ENCODE measurements at places on chromosomes 1 and 21. TPM values are rescaled to one million over a fixed set of nuclear protein-coding genes. Genes with fewer than 3 reads are reported as not detected.
A peak's percentile ranks its signal among the peaks of the same experiment; 100 is the strongest.

GRCh38 chr1:97796711-97797110 lies 124.1 kb downstream of the DPYD start:
- no peak for DNase-seq

GRCh38 chr21:38965910-38966504 lies 160.3 kb downstream of the ETS2 start:
- DNase-seq, result peak; percentile 50

- no peak for DNase-seq
Observed at GRCh38 chr1:39689635-39690034, 1.6 kb downstream of the HPCAL4 start.

DNA sequence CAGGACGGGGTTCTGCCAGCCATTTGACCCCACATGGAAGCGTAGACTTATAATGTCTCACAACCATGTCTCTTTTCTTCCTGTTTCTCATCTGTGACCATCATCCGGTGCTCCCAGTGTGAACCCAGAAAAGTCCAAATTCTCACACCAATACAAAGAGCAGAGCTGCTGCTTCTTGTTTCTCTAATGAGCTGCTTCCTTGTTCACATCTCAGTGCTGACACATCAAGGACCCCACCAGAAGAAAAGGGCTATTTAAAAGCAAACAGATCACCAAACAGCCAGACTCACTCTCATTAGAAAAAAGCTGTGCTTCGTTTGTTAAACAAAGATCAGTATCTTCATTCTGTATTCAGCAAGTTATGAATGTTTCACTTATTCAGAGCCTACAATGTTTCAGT lies 835 bp upstream of the LCE1D start:
- no peak for DNase-seq

- DNase-seq, result no peak
Observed at GRCh38 chr21:40563900-40564299, 283.1 kb downstream of the DSCAM start.

GRCh38 chr1:11286735-11287410 lies 13.9 kb downstream of the UBIAD1 start:
- DNase-seq, result no peak

DNA sequence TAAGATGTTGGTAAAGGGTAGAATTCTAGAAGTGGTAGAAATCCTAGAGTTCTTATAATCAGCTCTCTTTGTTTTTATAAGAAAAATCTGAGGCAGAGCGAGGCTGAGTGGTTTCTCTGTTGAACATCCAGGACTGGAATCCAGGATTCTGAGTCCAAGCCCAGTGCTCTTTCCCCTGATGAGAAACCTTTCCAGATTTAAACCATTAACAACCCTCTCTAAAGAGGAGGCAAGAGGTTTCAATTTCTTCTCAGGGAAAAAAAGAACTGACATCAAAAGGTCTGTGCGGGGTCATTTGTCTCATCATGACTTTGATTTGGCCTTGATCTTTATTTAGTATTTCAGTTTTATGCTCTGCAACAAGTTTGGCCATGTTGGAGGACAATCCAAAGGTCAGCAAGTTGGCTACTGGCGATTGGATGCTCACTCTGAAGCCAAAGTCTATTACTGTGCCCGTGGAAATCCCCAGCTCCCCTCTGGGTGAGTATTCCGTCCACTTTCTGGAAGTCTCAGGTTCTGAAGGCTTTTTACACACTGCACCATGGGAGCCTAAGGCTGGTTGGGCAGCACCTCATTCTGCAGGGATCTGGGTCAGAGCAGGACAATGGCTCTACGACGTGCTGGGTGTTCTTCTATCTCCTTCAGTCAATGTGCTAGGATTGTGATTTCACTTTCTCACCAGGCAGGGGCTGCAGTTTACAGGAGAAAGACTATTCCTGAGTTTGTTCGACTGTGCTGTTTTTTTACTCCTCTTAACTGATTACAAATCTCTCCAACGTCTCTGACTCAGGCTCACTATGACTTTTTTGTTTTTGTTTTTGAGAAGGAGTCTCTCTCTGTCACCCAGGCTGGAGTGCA lies 18.9 kb upstream of the CCT8 start:
- DNase-seq, result no peak

CYP4Z1 gene
- not detected for total RNA-seq

GRCh38 chr1:110829955-110830553 lies 42.9 kb upstream of the CD53 start:
- peak; percentile 16 for DNase-seq

- DNase-seq, result no peak
Observed at GRCh38 chr1:23651069-23651808, 40.4 kb upstream of the RPL11 start.

- no peak for DNase-seq
Observed at GRCh38 chr1:81681601-81682266, 119.0 kb upstream of the ADGRL2 start.

PLA2G4A gene
- 1.3 TPM for total RNA-seq

DNA sequence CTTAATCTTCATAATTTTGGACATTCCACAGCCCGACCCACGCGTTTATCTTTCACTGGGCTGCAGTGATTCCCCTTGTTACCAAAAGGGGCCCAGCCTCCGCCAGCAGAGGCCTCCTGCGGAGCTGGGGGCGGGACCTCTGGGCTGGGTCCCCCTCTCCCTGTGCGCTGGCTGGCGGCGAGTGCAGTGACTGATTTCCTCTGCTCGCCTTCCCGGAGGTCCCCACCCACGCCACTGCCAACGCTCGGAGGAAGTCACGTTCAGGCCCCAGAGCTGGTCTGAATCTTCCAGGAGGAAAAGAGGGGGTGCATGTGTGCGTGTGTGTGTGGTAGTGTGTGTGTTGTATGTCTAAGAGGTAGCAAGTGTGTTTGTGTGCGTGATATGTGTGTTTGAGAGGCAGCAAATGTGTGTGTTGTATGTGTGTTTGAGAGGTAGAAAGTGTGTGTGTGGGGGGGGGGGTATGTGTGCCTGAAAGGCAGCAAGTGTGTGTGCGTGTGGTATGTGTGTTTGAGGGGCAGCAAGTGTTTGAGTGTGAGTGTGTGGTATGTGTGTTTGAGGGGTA lies 35.0 kb upstream of the JAK1 start:
- DNase-seq, result peak; percentile 70

GRCh38 chr1:10419351-10419750 lies 10.9 kb upstream of the CENPS start:
- DNase-seq, result no peak

GRCh38 chr21:45050345-45050796 lies 24.0 kb upstream of the ADARB1 start:
- no peak for DNase-seq

DNA sequence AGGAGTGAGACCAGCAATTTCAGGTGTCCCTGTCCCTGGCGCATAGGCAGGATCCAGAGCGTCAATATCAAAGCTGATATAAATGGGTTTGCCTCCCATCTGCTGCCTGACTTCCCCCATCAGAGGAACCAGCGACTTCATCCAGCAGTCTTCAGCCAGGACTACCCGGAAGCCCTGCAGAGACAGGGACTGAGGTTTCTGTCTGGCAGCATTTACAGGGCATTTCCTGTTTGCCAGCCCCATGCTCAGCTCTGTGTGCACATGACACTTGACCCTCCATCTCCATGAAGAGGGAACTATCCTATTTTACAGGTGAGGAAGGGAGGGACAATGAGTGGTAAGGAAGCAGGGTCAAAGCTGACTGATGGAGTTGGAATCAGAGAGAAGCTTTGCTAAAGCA lies 7.2 kb downstream of the AGMAT start:
- no peak for DNase-seq

- DNase-seq, result no peak
Observed at GRCh38 chr1:234256359-234256758, 116.9 kb upstream of the COA6 start.

C1QB gene
- total RNA-seq, result 0.61 TPM

GRCh38 chr1:109828756-109829505 lies 65.2 kb upstream of the EPS8L3 start:
- DNase-seq, result no peak

GRCh38 chr1:21891621-21892479 lies 45.3 kb downstream of the HSPG2 start:
- DNase-seq, result no peak

- DNase-seq, result no peak
Observed at GRCh38 chr1:187411118-187411517, 582.4 kb downstream of the PLA2G4A start.

CHIA gene
- not detected for total RNA-seq

BCAR3 gene
- 14.8 TPM for total RNA-seq

DNA sequence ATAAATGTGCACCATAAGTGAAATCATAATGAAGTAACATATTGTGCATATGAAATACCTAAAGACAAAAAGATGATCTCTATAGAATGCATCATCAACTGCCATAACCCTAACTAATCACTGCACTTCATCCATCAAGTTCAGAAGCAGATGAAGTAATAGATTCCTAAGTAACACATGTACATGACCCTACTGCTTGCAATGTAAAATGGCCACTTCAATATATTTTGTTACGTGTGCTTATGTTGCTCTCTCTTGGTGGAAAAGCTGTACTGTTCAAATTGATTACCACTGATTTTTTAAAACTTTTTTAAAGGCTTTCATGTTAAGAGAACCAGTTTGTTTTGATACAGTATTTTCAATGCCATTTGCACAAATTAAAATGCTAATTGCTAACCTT lies 141.8 kb downstream of the TTLL7 start:
- DNase-seq, result no peak

GRCh38 chr1:32893198-32894018 lies 7.1 kb downstream of the HPCA start:
- DNase-seq, result peak; percentile 73

DNA sequence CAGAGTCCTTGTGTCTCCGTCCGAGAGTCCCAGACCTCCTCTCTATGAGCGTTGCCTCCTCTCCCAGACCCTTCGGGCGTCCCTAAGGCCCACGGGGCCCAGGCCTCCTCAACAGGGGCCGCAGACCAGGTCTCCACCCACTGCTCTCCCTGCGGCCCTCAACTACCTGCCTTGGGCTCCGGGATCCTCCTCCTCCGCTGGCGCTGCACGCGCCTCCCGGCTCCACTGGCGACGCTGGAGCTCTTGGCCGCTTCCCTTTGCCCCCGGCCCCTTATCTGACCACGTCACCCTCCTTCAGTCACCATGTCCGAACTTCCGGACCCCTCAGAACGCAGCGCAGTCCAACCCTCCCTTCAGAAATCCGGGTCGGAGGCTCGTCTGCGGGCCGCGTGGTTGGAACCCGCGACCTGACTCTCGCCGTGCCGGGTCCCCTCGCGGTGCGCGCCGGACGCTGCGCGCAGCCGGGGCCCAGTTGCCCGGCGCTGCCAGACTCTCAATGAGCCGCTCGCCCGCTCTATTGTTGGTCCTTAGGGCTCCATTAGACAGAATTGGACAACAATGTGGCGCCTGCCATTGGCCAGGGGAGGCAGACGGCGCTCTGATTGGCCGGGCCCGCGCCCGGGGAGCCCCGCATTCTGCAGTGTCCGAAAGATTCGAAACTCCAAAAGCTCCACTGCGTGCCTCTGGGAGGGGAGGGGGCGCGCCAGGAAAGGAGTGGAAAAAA lies at the start of gene DMRTA2:
Gene DMRTA2, minus strand, starts transcription at position 498 of the 724 bp plus-strand sequence. CDS start 1,907 bp downstream, outside the sequence.
- peak; percentile 76 for DNase-seq

GRCh38 chr1:83098131-83098530 lies 900.8 kb downstream of the TTLL7 start:
- DNase-seq, result no peak

GRCh38 chr1:150162862-150163706 lies 13.4 kb downstream of the PLEKHO1 start:
- peak; percentile 82 for DNase-seq

- DNase-seq, result no peak
Observed at GRCh38 chr1:115241309-115241708, 96.7 kb downstream of the NGF start.

Measured in WTC11 (cell line).